G401 (cell line): ENCODE measurements at places on chromosomes 13 and 19.

GRCh38 chr13:63408331-63409189 lies 1992.9 kb upstream of the PCDH20 start:
- peak; percentile 18 for DNase-seq

GRCh38 chr13:110458594-110459365 lies 102.7 kb downstream of the RAB20 start:
- DNase-seq: no peak

- DNase-seq: no peak
These were observed 124.1 kb downstream of the DPF1 start for GRCh38 chr19:38099966-38100365.

DNA sequence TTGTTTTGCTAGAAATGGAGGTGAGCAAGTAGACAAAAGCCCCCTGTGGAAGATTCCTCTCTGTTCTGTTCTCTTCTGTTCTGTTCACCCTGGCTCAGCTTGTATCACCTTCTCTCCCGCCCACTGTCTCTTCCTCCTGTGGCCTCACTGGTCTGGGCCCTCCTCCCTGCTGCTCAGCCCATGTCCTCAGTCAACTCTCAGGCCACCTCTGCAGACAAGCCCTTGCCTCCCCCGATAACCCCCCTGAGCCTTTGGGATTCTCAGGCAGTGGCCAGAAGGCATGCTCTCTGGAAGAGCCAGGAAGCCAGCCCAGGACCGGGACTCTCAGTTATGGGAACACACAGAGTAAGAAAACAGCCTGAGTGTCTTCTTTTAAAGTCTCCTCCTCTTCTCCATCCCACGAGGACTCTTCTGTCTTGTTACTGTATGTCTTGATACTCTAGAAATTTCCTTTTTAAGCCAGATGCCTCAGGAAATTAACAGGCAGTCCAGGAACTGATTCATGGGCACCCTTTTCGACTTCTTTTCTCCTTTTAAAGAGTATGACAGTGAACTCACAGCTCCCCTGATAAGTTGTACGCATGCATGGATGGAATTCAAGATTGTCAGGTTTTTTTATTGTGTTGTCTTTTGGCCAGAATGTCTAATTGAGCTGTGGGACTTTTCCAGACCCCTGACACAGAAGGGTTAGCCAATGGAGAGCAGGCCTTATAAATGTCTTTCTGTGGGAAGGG lies 33.7 kb downstream of the SHISA2 start:
- DNase-seq: no peak

- DNase-seq: no peak
These were observed 71.7 kb downstream of the STK24 start for GRCh38 chr13:98505217-98505616.

- DNase-seq: no peak
These were observed 73.4 kb upstream of the FLT1 start for GRCh38 chr13:28568286-28568685.

DNA sequence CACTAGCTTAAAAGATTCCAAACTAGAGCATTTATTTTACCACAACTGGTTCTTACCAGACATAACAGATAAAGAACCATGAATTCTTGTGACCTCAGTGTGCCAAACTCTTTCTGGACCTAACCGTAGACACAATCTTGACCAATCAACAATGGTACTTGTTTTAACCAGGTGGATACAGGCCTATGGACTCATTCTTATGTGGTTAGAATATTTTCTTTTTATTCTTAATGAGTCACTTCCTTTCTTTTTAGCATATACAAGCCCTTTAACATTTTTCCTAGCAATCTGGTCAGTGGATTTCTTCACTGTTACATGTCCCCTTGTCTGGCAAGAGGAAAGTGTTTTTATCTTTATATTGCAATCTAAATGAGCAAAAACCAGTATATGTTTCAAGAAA lies 792.1 kb upstream of the SPRY2 start:
- no peak for DNase-seq

DNA sequence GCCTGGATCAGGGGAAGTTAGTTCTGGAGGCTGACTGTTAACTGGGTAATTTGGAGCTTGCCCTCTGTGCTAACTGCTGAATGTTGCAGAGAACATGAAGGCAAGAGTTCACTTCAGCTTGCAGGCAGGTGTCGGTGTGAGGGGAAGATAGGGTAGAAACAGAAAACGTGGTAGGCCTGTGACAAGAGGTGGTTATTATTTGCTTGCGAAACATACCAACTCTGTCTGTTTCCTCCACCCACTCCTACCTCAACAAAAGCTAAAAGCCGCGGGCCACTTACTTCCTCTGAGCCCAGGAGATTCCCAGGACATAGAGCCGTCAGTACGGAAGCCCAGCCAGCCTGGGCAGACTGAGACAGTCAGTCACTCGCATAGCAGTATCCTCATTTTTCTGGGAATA lies 119.2 kb upstream of the ABCC4 start:
- no peak for DNase-seq

- DNase-seq: no peak
These were observed 28.0 kb downstream of the CHST8 start for GRCh38 chr19:33649627-33650305.

DNA sequence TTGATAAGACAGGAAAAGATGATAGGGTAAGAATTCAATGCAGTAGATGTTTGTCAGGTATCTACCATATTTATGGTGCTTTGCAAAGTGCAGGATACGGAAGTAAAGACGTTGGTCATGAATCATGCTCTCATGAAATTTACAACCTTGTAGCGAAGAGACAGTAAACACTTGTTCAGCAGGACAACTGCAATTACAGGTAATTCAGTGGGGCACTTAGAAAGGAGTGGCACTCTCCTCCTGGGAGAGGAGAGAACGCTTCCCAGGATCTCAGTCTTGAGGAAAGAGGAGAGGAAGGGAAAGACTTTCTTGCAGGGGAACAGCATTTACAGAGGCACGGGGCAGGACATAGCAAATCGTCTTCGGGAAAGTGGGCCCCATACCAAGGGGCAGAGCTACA lies 46.4 kb downstream of the SOX1 start:
- no peak for DNase-seq

GRCh38 chr13:113882267-113882630 lies 18.4 kb upstream of the GAS6 start:
- DNase-seq: no peak

DNA sequence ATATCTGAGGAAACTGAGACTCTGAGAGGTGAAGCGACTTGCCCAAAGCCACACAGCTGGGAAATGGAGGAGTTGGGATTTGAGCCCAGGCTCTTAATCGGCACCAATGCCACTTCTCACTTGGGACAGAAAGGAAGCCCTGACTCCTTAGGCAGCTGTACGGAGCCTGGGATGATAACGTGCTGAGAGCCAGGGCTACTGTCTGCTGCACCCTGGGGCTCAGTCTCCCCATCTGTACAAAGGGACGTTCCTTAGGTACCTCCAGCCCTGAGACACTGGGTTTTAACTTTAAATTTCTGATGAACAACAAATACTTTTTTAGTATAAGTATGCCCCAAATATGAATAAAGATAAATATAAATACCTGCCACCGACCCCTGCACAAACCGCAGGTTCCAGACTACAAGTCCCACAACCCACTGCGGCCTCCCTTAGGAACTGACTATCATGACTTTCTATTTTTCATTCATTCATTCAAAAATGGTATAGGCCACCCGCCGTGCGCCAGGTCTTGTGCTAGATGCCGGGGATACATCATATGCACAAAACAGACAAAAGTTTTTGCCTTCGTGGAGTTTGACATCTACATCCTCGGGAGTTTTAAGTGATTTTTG lies 776 bp upstream of the NCLN start:
- peak; percentile 11 for DNase-seq

DNA sequence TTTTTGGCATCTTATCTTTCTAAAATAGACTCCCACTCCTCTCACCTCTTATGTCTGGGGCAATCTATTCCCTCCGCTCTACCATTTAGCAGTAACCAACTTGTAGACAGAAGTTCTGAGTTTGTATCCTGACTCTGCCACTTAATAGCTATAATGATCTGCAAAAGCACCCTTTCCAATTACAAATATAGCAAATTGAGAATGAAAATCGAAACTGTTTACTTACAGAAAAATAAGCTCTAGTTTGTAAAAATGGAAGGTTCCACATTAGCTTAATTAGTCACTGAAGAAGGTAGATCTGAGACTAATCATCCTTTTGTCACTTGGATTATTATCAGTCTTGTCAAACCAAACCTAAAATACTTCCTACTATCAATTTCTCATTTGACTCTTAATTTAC lies 409.3 kb downstream of the DIAPH3 start:
- no peak for DNase-seq

- no peak for DNase-seq
These were observed at the start of gene LILRA2 for GRCh38 chr19:54573330-54573872. Gene LILRA2, plus strand, starts transcription at chr19:54573790. Its CDS starts 89 bp downstream, at chr19:54573879.

- no peak for DNase-seq
These were observed 2701.3 kb downstream of the PCDH9 start for GRCh38 chr13:64528838-64529237.

- no peak for DNase-seq
These were observed 221.3 kb upstream of the TRPC4 start for GRCh38 chr13:38090913-38091312.
